CD4-positive, alpha-beta memory T cell (primary cell): ENCODE measurements at places on chromosomes 5 and 9. TPM values are rescaled to one million over a fixed set of nuclear protein-coding genes. Genes with fewer than 3 reads are reported as not detected.

Gene DPM2
- 37.0 TPM for total RNA-seq

Gene GZMA
- total RNA-seq, result 28.2 TPM

Gene PCDHA1
- not detected for total RNA-seq

DNA sequence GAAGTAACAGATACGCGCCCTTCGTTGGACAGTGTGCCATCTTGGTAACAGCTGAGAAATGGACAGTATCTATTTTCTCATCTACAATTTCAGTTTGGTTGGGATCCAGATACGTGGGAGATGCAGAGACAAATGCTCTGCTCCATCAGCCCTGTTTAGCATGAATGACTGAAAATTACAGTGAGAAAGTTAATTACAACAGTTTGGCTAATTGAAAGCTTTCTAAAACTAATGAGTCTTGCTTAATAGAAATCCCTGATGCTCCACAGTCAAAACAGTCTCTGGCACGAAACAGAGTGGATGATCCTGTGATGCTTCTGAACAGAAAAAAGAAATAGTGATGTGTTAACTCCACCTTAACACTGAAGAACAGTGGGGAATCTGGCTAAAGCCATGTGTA, 140.2 kb downstream of the DNAH5 start:
- DNase-seq, result no peak

- DNase-seq, result no peak
Observed at GRCh38 chr5:150658699-150659265, 2.3 kb upstream of the MYOZ3 start.
